Progenitor cell of endocrine pancreas (in vitro differentiated cells): ENCODE measurements at places on chromosomes 5 and 9. TPM values are rescaled to one million over a fixed set of nuclear protein-coding genes. Genes with fewer than 3 reads are reported as not detected.

SH3PXD2B gene
- total RNA-seq: 72.4 and 79.8 TPM in 2 replicates

TUSC1 gene
- total RNA-seq: 0.51 and 0.53 TPM in 2 replicates

SERF1A gene
- total RNA-seq: 22.3 and 36.5 TPM in 2 replicates

KLF4 gene
- 8.0 and 9.2 TPM in 2 replicates for total RNA-seq

ACTBL2 gene
- not detected in 2 replicates for total RNA-seq

INSL6 gene
- total RNA-seq: not detected in 2 replicates

CAPSL gene
- total RNA-seq: 0.93 and 1.1 TPM in 2 replicates

GNG10 gene
- total RNA-seq: 27.5 and 32.2 TPM in 2 replicates

GFPT2 gene
- total RNA-seq: 1.7 and 2.7 TPM in 2 replicates

DNA sequence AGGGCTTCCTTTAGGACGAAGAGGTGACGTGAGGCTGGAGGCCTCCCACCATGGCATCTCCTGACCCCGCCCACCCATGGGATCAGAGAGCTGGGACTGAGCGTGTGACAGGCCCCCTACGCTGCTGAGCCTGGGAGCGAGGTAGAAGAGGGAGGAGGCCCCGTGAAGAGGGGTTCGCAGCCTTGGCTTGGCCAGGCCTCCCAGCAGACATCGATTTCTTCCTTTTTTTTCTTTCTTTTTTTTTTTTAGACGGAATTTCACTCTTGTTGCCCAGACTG is 39.5 kb downstream of the PTGES start:
- no peak for DNase-seq

- DNase-seq: no peak
Observed at GRCh38 chr5:113909782-113910181, 396.3 kb downstream of the YTHDC2 start.

DNA sequence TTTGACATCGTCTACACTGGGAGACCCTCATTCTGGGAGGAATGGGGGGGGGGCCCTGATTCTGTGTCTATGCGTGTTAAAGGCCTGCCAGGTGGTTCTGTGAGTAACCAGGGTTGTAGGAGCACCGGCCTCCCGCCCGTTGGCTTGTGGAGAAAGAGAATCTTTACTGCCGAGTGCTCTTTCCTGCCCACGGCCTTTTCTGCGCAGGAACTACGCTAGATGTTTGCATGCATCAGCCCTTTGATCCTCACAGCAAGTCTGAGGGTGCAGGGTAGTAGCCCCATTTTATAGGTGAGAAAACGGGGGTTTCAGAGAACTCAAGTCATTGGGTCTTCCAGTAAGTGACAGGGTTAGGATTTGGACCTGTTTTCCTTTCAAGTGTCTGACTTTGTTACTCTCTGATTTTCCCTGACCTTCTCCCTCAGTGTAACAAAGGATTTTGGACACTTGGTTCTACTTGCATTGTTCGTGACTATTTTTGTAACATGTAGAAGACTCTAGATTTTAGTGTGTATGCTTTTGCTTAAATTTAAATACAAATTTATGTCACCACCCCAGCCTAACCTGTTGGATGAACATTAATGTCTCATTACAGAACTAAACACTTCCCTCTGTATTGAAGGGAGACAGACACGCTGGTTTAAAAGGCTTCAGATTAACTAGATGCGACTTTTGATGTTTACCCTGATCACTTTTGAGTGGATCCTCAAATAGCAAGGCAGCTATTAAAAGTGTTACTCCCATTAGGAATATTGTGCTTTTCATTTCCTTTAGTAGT is 22.0 kb downstream of the MAST4 start:
- no peak for DNase-seq

DNA sequence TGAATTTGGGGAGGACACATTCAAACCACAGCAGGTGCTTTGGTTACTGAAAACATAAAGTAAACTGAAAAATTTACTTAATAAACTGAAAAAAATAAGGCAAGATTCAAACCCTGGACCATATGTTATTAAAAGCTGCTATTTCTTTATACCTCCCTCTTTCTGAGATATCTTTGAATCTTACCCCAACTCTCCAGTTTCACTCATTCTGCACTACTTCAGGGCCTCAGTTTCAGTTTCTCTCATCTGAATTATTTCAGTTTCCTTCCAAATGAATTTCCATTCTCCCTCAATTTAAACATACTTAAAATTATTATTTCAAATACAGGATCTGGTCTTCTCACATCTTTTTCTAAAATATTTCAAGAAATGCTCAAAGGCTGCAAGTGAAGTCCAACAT is 4.9 kb upstream of the OXCT1 start:
- DNase-seq: no peak

DNA sequence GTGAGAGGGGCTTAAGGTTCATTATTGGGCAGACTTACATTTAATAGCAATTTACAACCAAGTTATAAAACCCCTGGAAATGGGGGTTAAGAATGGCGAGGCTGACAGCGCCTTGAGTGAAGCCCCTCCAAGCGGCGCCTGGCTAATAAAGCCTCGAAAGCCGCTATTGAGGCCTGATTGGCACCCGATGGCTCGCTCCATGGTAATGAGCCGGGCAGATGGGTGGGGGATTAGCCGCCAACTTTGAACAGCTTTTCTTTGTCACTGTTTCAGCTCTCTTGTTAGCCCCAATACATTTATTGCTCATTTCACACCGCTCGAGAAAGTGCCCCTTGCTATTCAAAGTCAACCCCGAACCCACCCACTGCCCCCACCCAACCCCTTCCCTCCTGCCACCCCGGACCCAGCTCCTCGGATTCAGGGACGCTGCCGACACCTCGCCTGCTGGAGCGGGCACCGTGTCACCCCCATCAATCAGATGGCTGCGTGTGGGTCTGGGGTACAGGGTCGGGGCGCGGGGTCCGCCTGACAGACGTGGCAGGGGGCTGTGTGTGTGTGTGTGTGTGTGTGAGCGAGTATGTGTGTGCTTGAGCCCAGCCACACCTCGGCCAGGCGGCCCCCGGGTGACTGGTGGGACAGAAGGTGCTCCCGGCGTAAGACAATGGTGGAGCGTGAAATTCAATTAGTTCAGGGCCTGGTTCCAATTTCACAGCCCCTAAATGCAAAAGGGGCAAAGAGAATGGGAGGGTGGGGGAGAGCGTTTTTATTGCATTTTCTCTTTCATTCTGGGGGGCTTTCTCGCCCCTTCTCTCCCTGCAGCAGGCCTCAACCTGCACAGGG is 34.2 kb downstream of the ASS1 start:
- DNase-seq: no peak

- DNase-seq: no peak
Observed at GRCh38 chr5:16735101-16736060, 118.6 kb upstream of the RETREG1 start.

DNA sequence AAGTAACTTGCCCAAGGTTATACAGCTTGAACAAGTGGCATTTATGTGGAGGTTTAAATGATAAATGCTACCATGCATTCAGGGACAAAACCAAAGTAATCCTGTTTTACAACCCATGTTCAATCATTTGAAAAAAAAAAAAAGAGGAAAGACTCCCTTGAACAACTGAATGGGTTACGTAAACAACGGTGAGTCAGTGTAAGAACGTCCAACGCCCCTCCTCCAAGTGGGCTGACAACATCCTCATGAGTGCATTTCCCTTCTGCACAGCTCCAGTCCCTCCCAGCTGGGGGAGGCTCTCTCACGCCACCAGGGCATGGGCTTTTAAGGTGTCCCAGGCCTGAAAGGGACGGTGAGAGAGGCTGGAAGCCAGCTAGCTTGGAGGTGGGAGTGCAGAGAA is 90.0 kb downstream of the PRRT1B start:
- peak; percentile 38 for DNase-seq

DNA sequence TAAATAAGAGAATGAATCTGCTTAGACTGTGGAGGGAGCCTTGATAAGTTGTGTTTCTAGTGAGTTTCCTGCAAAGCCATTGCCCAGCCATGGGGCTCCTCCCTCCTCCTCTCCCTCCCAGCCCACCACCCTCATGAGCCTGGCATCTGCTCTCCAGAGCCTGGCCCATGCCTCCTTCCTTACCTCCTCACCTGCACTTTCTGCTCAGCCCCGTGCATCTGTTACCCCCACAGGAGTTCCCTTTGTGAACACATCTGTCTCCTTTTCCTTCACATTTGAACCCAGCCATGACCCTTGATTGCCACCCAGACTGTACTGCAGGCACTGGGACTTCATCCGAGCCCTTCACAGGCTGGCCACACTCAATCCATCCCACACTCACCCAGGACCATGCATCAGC is 395.6 kb downstream of the IRX2 start:
- no peak for DNase-seq

- DNase-seq: no peak
Observed at GRCh38 chr5:150186137-150186536, 3.7 kb upstream of the SLC6A7 start.

DNA sequence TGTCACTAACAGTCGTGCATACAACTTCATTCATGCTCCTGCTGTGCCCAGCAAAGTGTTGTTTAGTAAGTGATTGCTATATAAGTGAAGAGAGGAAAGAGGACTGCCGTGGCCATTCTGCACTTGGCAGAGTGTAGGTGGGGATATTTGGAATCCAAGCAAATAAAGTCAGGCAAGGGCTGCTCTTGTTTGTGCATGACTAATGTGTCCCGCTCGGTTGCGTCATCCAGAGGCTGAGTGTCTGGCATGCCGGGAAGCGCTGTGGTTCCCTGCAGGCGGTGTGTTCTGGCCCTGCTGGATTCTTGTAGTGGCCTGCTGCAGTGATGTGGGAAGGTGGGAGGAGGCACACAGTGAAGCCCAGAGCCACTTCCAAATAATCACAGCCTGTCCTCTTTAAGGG is 136.9 kb upstream of the ANKH start:
- no peak for DNase-seq

DNA sequence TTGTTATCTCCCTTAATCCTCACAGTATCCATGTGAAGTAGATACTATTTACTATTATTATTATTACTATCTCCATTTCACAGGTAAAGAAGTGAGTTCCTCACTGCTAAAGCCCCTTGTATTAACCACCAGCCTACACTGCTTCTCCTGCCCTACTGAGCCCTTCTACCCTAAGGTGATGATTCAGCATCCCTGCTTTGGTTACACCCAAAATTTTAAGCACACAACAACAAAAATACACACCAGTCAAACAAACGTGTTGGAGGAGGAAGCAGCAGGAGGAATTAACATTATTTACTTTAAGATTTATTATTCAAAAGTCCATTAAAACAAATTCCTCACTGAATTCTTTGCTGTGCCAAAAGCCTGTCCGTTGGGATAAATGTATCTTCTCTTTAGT is 370.2 kb upstream of the BRINP1 start:
- DNase-seq: no peak

DNA sequence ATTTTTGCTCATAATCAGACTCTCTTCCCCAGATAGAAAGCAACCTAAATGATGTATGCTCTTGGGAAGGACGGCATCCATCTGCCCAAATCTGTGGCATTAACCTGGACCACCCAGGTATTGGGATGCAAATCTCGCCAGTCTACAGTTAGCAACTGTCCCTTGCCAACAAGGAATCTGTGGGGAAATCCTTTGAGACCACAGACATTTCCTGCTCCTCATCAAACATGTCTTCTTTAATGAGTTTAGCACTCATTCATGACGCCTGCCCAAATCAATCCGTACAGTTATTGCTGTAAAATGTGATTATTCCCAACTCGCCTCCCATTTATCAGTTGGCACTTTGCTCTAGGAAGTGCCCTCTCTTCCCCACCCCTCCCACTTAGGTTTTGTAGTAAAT is 7.8 kb downstream of the ROR2 start:
- no peak for DNase-seq

DNA sequence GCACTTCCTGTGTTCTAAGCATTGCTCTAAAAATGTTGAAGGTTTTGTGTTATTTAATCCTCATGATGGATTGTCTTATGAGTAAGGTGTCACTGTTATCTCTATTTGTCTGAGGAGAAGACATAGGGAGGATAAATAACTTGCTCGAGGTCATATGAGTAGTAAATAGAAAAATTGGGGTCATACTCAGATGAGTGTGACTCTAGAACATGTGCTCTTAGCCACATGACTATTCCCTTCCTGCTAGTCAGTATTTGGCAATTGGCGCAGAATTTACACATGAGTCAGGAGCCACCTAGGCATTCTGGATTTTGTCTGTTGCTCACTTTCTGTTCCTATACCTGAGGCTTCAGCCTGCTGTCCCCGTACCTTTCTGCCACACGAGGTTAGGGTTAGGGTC is 234.6 kb upstream of the CD180 start:
- no peak for DNase-seq

GRCh38 chr5:157289164-157289819 is 23.4 kb downstream of the CYFIP2 start:
- DNase-seq: no peak

DNA sequence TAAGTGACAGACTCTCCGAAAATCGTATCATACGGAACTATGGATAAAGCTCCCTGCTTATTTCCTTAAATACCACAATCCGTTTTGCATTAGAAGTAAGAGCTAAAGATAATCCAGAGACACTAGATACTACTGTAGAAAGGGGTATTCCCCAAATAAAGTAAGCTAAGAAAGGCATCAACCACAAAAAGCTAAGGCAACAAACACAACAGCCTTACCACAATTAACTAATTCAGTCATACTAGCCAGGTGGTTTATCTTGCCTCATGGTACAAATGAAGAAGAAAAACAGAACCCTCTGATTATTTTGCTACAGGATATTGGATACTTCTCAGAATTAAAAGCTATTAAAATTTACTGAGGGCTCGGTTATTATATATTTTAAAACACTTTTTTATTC is 14.1 kb downstream of the ERP44 start:
- DNase-seq: no peak

DNA sequence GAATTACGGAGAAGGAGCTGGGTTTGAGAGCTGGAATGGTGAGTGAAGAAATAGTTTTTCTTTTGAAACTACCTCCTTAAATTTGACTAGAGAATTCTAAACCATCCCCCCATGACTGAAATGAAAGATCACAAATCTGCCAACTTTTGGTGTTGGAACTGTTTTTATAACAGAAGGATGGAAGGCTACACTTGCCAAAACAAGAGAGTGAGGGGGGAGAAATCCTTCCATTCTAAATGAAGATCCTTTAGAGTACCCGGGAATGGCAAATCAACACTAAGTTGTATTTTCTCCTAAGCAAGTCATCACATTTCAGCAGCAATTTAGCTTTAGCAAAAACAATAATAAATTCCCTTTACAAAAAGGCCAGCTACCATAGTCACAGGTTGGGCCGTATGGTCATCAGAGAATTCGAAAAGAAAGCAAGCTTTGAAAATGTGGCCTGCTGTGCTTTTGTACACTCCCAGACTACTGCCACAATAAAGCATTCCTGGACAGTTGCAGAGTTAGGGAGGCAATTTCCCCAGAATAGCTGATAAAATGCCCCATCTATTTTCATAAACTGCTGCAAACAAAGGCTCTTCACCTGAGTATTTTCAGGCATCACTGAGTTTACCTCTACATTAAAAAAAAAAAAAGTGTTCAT is 25.0 kb upstream of the FREM1 start:
- no peak for DNase-seq

- no peak for DNase-seq
Observed at GRCh38 chr5:172093965-172094364, 87.5 kb upstream of the FBXW11 start.

- DNase-seq: no peak
Observed at GRCh38 chr9:3773362-3774060, 247.7 kb upstream of the RFX3 start.

GRCh38 chr5:96433066-96433447 is at the start of gene PCSK1:
PCSK1 (minus strand) TSS chr5:96433248; CDS start chr5:96433042, 206 bp downstream.
- no peak for DNase-seq
